Renal cortex interstitium (tissue), 15 donors: ENCODE measurements at places on chromosomes 6 and 20. TPM values are rescaled to one million over a fixed set of nuclear protein-coding genes. Genes with fewer than 3 reads are reported as not detected.

- DNase-seq = no peak
These were observed 78.9 kb upstream of the SNX9 start for GRCh38 chr6:157744102-157744601.

DNA sequence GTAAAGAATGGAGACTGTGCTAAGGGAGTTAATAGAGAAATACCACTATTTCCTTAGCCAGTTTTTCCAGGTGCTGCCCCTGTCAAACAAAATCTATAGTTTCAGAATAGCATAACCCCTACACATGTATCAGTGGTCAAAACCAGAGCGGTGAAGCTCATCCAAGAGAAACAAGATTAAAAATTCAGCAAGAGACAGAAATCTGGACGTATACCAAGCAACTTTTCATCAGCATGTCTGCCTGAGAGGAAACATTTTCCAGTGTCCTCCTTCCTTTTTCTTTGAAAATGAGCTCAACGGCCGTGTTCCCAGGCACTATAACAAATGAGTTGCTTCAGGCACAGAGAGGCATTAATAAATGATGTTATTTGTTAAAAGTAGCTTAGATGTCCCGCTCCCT is 416.5 kb downstream of the BCKDHB start:
- DNase-seq = no peak

DNA sequence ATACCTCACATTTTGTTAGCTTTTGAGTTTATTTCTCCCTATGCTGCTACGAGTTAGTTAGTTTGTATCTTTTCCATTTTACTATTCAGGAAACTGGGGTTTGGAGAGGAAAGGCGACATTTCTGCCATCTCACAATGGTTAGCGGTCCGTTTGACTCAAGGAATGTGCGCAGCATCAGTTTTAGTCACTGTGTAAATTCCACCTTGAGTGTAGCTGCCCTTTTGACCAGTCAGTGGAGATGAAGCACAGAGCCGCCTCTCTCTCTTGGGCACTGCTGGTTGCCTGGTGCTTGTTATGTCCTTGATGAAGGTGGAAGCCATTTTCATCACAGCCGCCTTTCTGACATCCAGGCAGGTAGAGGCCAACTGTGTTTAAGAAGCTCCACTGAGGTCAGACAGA is 185.5 kb downstream of the SCP2D1 start:
- no peak for DNase-seq

GRCh38 chr6:103027271-103027931 is 1633.9 kb downstream of the GRIK2 start:
- no peak for DNase-seq

GRCh38 chr6:11332463-11332862 is 100.0 kb upstream of the NEDD9 start:
- no peak for DNase-seq

GRCh38 chr6:138031850-138032249 is 75.4 kb downstream of the PERP start:
- DNase-seq = no peak

DNA sequence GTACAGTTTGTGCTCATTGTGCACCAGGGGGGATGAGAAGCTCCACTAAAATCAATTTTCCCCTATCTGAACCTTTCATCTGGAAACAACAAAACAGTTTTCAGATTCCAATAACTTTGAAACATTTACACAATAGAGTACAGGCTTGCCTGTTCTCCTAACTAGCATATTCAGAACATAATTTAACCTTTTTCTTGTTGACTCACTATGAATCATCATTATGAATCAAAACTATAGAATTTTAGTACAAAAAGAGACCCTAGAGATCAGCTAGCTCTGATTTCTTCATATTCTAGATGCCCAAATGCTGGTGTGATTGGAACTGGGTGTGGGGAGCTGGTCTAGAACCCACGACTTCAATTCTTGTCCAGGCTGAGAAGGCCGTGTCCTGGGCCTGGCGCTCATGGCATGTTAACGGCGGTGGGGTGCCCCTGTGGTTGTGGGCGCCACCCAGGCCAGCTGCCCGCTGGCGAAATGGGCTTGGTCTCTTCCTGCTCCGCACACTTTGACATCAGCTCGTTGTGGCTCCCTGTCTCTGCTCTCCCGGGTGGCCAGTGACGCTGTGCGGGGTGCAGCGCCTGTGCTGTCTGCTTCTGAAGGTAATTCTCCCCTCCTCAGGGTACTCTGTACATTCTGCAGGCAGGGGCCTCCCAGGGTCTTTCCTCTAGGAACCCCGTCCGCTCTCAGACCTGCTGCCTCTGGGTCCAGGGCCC is 29.9 kb upstream of the AGPAT4 start:
- no peak for DNase-seq

- no peak for DNase-seq
These were observed 25.3 kb upstream of the TMEM217 start for GRCh38 chr6:37283268-37283667.

- no peak for DNase-seq
These were observed 3.0 kb upstream of the ZBTB22 start for GRCh38 chr6:33320315-33321181.

- no peak for DNase-seq
These were observed 283.7 kb downstream of the BTBD3 start for GRCh38 chr20:12201289-12201991.

DNA sequence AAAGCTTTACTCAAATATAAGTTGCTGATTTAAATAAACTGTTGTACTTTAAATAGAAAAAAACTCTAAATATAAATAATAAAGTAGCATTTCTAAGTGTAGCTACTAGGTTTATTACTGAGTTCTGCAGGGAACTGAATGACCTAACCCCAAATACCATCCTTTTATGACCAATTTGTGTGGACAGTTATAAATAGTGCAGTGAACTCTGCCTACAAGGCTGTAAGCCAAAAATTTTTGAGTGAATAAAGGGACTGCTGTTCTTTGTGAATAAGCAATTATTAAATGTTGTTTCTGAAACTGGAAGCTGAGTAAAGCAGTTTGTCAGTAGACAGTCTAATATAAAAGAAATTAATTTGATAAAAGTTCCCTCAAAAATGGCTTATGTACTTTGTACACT is 90.8 kb upstream of the ELOVL5 start:
- DNase-seq = no peak

GRCh38 chr20:39052676-39053075 is 90.5 kb downstream of the DHX35 start:
- no peak for DNase-seq

GRCh38 chr6:166766769-166767168 is 139.7 kb upstream of the RPS6KA2 start:
- no peak for DNase-seq

DNA sequence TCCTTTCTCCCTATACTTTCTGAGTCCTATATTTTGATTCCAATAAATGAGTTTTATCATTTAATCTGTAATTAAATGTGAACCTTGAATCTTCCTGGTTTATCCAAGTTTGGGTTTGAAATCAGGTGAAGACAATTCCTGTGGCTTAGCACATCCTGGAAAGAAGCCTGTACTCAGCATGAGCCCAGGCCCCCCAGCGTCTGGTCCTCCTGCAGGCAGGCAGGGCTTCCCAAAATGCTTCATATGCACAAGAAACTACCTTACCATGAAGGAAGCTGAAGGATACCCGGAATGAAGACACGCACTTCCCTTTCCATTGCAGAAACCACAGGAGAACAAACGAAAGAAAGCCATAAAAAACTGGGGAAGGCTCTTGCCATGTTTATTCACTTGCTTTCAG is 157.4 kb upstream of the PDE10A start:
- DNase-seq = no peak

DNA sequence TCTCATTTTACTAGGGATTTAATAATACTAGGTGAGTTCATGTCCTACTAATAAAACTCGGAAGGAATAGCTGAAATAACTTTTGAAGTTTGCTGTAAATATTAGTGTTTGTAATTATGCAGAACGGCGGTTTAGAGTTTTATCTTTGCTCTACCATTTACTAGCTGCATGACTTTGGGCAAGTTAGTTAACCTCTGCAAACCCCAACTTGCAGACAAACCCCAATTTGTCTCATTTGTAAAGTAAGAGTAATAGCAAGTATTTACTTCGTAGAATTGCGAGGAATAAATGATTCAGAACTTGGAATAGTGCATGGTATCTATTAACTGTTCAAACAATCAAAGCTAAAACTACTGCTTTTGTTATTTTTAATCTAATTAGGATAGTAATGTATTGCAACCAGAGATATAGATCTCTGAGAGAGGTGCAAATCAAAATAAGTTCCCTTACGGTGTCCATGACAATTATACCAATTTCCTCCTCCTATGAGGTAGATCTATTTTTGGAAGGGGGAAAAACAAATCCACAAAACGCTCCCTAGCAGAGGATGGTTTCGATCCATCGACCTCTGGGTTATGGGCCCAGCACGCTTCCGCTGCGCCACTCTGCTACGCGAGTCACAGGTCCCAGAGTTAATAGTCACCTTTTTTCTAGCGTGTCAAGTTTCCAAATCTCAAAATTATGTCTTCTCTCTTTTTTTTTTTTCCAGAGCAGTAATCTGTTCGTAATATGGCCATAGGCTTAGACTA is 35.1 kb upstream of the BTN3A2 start:
- DNase-seq = no peak

DNA sequence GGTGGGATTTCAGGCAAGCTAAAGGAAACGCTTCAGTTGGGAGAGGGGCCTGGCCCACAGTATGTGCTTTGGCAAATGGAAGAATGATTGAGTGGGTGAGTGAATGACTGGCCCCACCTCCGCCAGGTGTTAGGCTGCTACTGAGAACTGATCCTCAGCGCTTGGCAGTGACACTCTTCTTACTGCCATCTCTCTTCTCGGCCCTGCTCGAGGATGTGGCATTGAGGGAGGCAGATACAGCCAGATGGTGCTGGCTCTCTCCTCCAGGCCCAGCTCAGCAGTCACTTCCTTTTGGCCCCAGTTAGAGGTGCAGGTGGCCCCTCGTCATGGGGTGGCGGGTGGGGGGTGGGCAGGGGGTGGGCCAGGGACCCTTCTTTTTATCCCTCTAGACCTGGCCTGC is 38.9 kb upstream of the KCNK5 start:
- DNase-seq = no peak

DNA sequence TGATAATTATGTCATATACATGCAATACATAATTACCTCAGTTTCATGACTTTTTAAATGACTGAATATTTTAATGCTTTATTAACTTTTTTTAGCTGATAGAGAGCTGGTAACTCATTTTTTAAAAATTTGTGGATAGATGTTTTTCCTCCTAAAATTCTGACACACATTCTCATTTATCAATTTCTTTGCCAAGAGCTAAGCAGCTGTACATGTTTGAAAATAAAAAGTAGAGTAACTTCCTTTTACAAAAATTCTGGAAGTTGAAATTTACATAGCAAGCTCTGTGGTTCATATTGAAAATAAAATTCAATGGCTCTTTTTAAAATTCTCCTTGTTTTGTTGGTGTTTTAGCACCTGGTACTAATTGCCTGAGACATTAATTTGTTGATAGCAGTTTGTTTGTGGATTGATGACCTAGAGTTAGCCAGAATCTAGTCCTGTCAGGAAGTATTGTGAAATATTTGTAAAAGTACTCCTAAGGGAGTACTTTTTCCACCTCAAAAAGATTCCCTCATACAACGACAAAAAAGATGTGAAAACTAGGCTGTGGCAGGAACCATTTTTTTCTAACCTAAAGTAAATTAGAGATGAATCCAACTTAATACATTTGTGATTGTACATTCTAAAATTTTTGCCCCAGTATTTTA is 621.8 kb downstream of the BCKDHB start:
- no peak for DNase-seq

GRCh38 chr20:59463541-59463940 is 140.8 kb upstream of the PHACTR3 start:
- no peak for DNase-seq

- DNase-seq = no peak
These were observed 72.0 kb upstream of the B3GAT2 start for GRCh38 chr6:71028877-71029252.

- no peak for DNase-seq
These were observed 446.7 kb downstream of the BMP2 start for GRCh38 chr20:7214081-7214740.

GSTA3 gene
- polyA plus RNA-seq = 0.62 TPM

MICB gene
- 1.5 TPM for polyA plus RNA-seq

KIF13A gene
- polyA plus RNA-seq = 34.1 TPM

BCAS4 gene
- polyA plus RNA-seq = 5.9 TPM

ACTL10 gene
- 0.76 TPM for polyA plus RNA-seq

TSBP1 gene
- polyA plus RNA-seq = 0.34 TPM

ZNF831 gene
- 0.11 TPM for polyA plus RNA-seq

DSP gene
- polyA plus RNA-seq = 90.2 TPM
